ENCODE measurements at places on chromosomes 2 and 18.

GRCh38 chr2:239262484-239263230, 138.2 kb downstream of the HDAC4 start:
- DNase-seq, result no peak

DNA sequence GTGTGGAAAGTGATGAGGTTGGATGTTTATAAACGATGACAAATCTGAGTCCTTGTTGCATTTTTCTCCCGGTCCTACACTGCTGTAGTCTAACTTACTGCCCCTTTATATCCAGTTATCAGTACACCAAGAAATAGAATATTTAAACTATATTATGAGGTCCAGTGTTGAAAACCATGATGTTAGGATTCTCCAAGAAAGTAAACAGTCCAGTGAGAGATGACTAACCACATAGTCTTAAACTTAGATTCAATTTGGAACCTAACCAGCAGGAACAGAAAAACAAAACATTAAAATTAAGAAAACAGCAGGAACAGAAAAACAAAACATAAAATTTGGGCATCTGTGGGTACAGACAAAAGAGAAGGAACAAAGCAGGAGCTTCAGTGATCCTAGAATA, 143.2 kb downstream of the TPGS2 start:
- no peak for DNase-seq

GRCh38 chr2:127155028-127155581, 48.2 kb upstream of the BIN1 start:
- DNase-seq, result no peak

- DNase-seq, result no peak
These were observed 1.9 kb downstream of the CTLA4 start for GRCh38 chr2:203869223-203870042.

DNA sequence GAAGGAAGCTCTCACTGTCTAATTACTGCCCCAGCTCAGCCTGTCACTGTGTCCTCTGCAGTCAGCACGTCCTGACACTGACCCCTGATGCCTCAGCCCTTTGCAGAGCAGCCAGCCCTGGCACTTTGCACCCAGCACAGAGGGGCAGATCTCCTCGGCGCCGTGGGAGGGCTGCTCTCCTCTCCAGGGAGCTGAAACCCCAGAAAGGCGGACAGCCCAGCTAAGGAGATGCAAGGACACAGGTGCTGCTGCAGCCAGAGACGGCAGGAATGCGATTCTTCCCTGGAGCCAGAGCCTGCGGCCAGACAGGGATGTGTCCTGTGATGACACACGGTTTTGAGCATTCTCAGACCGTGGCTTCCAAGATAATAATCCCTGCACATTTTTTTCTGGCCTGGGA, 34.5 kb upstream of the SIX3 start:
- no peak for DNase-seq

GRCh38 chr2:41926614-41927580, 120.9 kb upstream of the PKDCC start:
- no peak for DNase-seq

DNA sequence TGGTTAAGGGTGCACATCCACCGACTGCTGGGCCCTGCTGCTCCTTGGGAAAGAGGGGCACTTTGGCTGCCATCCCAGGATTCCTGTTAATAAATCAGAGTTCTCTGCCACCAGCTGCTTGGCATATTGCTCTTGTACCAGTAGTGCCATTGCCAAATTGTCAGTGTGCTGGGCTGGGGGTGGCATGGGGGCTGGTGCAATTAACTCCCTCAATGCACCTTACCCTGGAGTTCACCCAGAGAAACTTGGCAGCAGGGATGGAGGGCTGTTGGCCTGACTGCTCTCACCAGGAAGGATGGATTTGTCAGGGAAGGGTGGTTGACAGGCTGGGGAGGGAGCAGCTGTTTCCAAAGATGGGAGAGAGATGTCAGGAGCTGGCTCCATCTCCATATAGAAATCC, 94.6 kb upstream of the SKOR2 start:
- no peak for DNase-seq

- no peak for DNase-seq
These were observed 37.3 kb downstream of the KCMF1 start for GRCh38 chr2:85008252-85008651.

DNA sequence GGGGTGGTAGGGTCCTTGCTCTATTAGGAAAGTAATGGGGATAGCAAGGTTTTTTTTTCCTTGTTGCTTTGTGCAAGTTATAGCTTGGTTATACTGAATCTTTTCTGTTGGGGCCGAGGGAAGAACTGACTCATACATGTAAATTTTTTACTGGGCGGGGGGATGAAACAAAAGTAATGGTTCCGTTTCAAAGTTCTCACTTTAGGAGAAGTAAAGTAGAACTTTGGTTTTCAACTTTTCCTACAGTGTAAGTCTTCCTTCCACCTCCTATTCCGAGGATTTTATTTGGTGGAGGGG, 1.1 kb downstream of the AFTPH start:
- no peak for DNase-seq

GRCh38 chr18:34710458-34710914, 388 bp downstream of the DTNA start:
- no peak for DNase-seq

DNA sequence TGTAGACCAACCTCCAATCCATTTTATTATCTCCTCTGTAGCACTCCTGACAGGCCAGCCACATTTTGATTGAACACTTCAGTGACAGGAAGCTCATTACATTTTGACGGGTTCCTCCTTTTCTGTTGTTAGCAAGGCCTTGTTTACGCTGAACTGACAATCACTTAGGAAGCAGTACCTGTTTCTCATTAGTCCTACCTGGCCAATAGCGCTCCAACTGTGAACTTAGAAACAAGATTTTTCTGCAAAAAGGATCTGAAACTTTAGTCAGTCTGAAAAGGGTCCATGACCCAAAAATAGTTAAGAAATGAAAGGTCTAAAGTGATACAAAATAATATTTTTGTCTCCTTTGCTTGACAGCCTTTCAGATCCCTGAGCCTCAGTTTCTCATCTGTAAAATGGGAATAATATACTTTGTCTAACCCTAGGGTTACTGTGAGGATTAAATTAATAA, 119.6 kb upstream of the MSTN start:
- no peak for DNase-seq
